ENCODE measurements at places on chromosomes 7 and 10.

DNA sequence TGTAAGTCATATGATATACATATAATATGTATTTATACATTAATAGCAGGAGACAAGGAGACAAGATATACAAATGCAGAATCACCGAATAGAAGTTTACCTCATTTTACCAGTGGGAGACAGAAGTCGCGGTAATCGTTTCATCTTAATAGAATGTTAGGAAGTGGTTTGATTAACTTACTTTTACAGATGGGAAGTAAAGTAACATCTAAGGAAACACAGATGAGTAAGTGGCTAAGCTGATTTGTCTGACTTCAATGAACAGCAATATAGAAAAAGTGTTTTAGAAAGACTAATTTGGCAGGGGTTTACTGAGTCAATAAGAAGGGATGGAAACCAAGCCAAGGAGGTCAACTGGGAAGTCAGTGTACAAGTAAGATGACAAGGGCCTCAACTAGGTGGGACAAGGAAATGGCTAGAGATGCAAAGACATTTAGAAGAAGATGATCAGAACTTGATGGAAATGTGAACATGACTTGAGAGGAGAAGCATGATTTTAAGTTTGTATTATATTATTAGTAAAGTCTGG is 36.2 kb upstream of the FAM133B start:
- DNase-seq = no peak

- no peak for DNase-seq
Measured at GRCh38 chr7:36929791-36930190, 205.5 kb upstream of the AOAH start.

- DNase-seq = no peak
Measured at GRCh38 chr7:36048902-36049240, 104.2 kb upstream of the EEPD1 start.

- no peak for DNase-seq
Measured at GRCh38 chr7:126702242-126703016, 550.3 kb downstream of the GRM8 start.

DNA sequence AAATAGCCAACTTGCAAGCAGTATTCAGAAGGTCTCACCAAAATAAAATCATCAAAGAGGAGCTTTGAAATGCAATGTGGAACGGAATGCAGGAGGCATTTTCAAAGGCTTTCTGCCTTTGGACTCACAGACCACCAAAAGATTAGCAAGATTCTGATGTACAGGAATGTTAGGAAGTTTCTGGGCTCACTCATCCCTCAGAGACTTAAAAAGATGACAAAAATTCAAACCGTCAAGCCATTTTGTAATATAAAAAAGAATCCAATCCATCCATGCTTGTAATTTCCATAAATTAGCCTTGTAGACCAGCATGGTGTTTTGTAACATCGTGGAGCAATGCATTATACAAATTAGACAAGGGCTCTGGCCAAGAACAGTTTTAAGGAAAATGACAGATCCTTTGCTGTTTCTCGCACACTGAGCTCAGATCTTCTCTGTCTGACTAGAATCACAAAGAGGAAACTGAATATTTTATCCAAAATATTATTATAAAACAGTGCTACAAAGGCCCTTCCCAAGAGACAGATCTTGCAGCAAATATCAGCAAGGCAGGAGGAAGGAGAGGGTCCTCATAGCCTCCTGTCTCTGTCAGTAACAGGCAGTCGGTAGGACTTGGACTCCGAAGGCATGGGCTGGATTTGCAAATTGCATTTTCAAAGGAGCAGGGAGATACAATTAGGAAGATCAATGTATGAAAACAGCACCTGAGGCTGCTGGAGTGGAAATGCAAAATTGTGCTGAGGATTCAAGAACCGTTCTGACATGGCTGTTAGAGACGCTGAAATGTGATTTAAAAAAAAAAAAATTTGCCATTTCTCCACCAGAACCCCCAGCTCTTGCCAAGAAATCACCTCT is 57.4 kb upstream of the NRP1 start:
- DNase-seq = no peak

DNA sequence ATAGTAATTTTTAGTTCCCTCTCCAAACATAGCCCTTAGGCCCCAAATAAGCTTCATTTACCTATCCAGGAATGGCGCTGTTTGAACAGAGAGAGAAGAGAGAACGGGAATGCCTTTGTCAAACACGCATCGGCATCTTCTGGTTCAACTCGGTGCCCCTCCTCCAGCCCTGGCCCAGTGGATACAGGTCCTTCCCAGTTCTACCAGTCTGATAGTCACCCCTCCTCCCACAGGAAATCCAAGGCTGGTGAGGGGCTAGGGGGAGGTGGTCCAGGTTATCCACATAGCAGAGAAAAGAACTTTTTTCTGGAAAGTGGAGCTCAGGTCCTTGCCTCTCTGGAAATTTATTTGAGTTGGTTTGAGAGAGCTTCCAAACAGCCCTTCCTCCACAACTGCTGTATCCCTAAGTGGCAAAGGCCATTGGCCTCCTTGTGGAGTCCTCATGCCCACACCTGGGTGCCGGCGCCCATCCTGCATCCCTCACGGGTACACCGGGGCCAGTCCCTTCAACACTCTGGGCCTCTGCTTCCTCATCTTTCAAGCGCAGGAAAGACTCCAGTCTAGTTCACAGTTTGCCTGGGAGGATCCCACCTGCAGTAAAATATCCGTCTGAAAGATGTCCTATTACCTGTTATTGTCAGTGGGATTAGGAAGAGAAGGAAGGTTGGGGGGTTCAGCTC is 287.4 kb downstream of the CELF2 start:
- DNase-seq = no peak

DNA sequence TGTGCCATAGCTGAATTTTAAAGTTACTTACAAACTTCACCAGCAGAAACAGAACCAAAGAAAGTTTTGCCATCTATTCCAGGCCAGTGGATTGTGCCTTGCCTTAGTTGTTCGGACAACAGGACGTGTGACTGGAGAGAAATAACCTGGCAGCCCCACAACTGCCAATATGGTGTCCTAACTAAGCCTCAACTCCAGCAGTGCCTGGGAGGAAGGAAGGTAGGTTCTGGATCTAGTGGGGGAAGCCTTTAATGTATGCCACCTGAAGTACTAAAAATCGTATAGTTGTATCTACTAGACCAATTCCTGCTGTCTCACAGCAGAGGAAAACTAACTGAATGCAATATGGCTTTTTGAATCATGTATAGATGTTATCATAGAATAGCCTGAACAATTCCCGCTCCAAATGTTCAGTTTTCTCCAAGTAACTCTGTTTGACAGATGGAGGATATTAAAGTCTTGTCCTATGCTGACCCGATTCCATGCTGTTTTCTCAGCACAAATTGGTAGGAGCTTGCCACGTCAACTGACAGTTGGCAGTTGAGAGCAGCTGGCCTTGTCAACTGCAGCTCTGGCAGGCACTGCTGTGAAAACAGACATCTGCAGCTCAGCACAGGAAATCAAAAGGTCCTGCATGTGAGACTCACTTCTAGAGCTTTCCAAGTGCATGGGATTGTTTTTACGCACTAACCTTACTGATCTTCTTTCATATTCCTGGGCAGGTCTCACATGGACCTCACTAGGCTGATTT is 84.5 kb upstream of the WNT16 start:
- DNase-seq = no peak

DNA sequence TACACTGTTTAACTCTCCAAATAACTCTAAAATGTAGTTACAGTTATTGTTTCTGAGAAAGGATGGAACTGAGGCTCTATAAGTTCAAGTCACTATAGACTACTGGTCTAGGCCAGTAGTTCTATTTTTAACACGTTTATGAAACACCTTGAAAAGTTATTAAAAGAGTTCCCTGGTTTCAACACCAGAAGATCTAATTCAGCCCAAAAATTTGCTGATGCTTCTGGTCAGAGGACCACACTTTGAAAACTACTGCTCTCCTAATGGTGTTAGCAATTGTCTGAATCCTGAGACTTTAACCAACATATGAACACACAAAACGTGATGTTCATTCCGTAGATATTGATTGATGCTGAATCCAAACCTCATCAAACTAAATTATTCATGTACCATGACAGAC is 658.6 kb upstream of the STEAP1 start:
- no peak for DNase-seq

- DNase-seq = peak; percentile 14
Measured at GRCh38 chr7:132066761-132067171, 509.5 kb downstream of the PLXNA4 start.

- DNase-seq = no peak
Measured at GRCh38 chr7:135886345-135887132, 90.6 kb downstream of the MTPN start.

- no peak for DNase-seq
Measured at GRCh38 chr10:11701451-11702095, 40.6 kb upstream of the ECHDC3 start.

- no peak for DNase-seq
Measured at GRCh38 chr10:124570646-124571045, 109.0 kb downstream of the LHPP start.

GRCh38 chr7:87627634-87627994 is 584 bp upstream of the RUNDC3B start:
- peak; percentile 25 for DNase-seq

DNA sequence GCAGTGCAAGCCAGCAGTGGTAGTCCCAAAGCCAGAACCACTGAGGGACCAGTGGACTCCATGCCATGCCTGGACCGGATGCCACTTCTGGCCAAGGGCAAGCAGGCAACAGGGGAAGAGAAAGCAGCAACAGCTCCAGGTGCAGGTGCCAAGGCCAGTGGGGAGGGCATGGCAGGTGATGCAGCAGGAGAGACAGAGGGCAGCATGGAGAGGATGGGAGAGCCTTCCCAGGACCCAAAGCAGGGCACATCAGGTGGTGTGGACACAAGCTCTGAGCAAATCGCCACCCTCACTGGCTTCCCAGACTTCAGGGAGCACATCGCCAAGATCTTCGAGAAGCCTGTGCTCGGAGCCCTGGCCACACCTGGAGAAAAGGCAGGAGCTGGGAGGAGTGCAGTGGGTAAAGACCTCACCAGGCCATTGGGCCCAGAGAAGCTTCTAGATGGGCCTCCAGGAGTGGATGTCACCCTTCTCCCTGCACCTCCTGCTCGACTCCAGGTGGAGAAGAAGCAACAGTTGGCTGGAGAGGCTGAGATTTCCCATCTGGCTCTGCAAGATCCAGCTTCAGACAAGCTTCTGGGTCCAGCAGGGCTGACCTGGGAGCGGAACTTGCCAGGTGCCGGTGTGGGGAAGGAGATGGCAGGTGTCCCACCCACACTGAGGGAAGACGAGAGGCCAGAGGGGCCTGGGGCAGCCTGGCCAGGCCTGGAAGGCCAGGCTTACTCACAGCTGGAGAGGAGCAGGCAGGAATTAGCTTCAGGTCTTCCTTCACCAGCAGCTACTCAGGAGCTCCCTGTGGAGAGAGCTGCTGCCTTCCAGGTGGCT is 97.7 kb downstream of the TACC2 start:
- no peak for DNase-seq

DNA sequence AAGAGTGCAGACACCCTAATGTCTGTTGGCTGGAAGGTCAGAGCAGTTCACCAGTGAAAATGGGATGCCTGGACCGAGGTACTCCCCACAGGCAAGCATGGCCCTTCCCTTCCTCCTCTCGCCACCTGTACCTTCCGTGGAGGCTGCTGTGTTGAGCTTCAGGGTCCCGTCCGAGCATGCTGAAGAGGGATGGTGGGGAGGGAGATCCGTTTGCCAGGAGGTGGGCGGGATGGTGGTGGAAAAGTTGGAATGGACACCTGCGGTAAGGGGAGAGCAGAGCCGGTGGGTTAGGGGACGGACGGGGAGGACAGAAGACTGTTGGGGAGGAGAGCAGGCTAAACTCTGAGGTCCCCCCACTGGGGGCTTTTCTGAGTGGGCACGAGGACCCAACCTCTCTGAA is 15.9 kb upstream of the ZNF777 start:
- DNase-seq = no peak

DNA sequence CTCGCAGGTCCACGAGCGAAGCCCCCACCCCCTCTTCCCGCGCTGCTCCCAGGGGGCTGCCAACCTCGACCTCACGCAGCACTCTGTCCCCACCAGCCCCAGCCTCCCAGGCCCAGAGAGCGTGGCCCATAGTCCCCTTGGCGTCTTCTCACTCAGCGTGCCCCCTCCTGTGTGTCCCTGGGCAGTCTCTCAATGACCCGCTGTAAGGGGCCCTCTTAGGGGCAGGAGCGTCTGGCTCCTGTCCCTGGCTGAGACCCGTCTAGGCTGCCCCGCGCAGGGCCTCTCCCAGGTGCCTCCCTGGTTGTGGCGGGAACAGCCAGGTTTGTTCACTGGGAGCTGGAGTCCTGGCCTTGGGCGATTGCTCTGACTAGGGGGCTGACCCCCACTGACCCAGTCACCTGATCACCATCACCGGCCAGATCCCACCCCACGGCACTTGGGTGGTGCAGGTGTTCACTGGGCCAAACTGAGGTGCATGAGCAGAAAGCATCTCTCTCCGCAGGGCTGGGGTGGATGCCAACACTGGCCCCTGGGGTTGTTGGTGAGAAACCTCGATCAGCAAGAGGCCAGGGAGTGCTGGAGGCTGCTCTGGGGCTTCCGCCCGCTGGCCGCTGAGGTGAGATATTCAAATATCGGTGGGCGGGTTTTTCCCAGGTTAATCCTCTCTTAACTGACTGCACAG is 12.6 kb upstream of the WDFY4 start:
- DNase-seq = no peak

GRCh38 chr7:33388332-33388731 is 259.0 kb downstream of the BBS9 start:
- DNase-seq = no peak

- DNase-seq = no peak
Measured at GRCh38 chr10:24711465-24711864, 12.2 kb downstream of the ARHGAP21 start.

DNA sequence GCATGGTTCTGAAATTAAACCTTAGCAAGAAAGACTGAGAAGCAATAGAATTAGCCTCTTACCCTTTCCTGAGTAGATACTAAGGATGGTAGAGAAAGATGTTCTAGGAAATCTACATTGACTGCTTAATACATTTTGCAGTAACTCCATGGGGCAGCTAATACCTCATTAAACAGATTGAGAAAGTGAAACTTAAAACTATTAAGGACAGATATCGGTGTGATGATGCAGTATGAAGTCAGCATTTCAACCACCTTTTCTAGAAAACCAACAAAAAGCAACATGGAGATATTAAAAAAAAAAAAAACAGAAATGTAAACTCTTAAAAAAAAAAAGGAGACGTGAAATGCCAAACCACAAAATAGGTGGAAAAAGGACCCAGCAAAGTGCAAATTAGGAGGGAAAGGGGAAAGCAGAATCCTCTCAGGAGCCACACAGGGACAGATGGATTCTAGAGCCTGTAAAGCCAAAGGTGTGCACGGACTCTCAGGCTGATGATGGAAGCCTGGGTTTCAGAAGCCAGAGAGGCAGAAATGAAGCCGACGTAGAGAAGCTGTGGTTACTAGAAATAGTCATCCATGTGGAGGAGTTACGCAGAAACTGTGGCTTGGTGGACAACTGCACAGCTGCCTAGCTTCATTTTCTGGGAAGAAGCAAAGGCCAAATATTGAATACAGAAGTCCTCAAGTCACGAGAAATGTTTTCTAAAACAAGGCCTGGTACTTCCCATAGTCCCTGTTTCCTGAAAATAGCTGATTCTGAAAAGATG is 38.1 kb upstream of the GPR141 start:
- no peak for DNase-seq

DNA sequence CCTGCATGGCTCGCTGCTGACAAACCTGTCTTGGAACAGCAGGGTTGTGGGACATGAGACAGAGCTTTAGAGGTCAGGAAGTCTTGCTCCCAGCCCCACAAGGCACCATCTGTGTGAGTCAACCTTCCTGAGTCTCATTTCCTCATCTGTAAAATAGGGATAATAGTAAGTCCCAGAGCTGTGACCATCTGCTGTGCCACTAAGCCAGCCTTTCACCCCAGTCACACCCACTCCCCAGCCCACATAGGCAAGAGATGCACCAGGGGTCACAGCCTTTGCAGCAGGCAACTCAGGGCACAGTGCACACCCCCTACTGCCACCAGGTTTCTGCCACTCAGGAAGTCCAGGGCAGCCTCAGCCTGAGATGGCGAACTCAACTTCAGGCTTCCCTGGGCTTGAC is 29.4 kb upstream of the CDH23 start:
- DNase-seq = no peak

Measured in anterior cingulate cortex (tissue), 58 donors.